ENCODE measurements at places on chromosomes 16 and 17.

- DNase-seq: no peak
Observed at GRCh38 chr16:26768385-26769010, 298.2 kb upstream of the C16orf82 start.

DNA sequence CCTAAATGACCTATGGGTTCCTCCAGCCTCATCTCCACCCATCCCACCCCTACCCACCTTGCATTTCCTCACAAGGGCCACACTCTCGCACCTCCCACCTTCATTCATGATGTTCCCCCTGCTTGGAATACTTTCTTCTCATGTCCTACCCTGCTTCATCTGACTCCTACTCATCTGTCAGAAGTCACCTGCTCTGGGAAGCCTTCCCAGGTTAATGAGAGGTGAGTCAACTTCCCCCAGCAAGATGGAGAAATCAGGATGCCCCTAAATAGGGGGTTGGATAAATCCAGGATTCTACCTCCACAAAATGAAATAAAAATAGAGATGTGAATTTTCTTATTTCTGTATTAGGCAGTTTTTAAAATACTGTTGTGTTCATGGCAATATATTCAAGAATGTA, 51.0 kb upstream of the WSB1 start:
- no peak for DNase-seq

DNA sequence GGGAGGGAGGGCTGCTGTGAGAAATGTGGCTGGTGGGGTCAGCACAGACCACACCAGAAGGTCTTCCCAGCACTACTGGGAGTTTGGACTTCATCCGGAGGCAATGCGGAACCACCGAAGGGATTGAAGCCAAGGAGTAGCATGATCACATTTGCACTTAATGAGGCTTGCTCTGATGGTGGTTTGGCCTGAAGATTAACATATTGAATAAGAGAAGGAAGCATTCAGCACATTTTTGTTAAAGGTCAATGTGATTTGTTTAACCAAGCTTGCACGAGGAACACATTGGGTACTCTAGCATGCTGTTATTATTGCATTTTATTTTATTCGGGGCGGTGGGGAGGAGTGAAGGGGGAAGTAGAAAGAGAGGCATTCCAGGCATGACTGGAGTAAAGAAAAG, 378.6 kb downstream of the UTP18 start:
- DNase-seq: no peak

DNA sequence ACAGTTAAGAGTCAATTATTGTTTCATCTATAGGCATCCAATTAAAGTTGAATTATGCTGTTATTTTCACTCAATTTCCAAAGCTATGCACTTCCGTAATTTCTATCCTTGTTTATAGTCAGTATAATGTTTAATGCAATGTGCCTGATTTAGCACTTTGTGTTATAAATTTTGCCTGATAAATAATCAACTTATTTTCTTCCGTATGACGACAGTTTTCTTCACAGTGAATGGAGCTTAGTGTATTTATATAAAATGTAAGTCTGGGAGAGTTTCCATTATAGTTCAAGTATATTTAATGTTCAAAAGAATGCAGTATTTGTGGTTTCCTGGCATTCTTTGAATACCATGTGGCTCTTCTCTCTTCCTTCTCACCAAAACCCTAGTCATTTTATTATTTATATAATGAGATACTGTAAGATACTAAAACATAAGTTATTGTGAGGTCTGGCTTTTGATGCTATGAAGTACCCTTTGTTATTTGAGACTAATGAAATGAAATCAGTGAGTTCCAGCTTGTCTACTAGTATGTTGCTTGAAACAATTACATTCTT, 240.6 kb downstream of the PRKCA start:
- DNase-seq: no peak

- DNase-seq: peak; percentile 29
Observed at GRCh38 chr17:39231591-39232551, 6.1 kb upstream of the STAC2 start.

GRCh38 chr16:27549464-27549745, 308 bp downstream of the GTF3C1 start:
- DNase-seq: no peak

DNA sequence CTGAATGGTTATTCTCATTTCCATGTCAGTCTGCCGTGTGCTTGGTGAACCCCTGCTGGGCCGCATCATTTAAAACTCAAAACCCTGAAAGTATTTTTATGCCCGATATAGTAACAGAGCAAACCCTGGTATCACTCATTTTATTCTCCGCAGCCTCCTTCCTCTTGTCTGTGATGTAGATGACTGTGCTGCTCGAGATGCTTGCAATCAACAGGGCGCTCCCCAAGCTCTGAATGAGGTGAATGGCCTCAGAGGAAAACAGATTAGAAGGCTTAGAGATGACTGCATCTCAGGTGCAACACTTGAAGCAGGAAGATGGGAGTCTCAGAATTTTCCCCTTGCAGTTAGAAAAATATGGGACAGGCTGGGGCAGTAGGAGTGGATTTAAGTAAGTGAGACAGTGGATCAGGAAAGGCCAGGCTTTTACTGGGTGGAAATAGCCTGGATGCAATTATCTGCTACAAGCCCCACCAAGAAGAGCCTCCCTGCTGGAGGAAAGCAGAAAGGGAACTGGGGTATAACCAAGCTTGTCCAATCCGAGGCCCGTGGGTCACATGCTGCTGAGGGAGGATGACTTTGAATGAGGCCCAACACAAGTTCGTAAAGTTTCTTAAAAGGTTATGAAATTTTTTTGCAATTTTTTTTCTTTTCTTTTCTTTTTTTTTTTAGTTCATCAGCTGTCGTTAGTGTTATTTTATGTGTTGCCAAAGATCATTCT, 166.9 kb downstream of the CDH13 start:
- no peak for DNase-seq

DNA sequence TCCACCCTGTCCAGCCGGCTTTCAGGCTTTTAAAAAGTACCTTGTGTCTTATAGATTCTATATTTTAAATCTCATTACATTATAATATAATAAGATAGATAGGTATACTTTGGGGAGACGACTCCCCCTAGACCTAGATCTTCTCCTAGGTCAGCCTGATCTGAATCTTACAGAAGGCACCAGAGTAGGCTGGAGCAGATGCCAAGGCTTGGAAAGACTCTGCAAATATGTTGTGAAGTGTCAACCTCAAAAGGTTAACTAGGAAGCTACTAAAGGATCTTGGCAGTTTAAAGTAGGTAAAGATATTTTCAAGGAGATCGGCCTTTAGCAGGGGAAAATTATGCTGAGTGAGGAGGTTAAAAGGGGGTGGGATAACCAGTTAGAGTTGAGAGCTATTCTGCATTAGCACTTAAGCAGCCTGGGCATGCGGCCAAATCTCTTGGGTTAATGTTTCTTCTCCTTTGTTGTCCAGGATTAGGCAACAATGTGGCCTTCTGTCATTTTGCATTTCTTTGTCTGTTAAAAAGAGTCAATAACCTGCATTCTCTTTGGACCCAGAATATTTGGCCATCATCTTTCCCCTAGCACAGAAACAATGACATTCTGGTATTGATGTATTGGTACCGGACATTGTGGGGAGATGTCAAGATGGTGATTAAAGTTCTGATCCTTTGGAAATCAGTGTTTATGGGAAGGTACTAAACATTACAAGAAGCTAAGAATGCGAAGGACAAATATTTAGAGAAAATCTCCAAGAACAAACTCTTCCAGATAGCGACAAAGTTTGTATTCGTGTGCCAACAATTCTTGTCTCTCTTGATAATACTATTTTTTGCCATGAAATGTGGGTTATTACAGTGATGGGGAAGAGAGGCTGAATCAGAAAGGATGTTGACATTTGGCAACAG, 51.2 kb upstream of the DHX40 start:
- no peak for DNase-seq

DNA sequence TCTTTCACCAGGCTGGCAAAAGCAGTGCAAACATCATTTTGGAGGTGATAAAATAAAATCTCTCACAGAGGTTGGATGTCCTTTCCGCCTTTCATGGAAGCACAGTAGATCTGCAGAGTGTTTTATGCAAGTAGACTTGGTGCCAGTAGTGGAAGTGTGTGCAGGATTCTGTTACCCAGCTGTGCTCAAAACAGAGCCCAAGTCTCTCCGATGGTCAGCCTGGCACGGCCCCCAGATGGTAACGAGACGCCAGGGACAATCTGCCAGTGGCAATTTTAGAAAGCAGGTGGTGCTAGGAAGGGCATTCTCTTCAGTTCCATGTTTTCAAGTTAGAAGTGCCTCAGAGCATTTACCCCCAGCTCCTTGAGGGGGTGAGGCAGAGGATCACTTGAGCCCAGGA, 1.5 kb upstream of the MTHFSD start:
- DNase-seq: no peak

DNA sequence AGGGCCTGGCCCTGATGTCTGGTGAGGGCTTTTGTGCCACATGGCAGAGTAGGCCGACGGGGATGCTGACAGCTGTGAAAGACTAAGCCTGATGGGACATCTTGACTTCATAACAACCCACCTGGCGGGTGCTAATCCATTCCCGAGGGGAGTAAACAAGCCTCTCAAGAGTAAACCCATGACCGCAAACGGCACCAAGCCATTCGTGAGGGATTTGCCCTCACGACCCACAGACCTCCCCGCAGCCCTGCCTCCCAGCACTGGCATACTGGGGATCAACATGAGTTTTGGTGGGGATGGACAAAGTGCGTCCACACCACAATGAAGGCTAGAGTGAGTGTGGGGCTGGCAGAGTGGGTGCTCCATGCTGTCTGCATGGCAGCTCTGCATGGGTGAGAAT, 11.7 kb downstream of the RNF213 start:
- no peak for DNase-seq

DNA sequence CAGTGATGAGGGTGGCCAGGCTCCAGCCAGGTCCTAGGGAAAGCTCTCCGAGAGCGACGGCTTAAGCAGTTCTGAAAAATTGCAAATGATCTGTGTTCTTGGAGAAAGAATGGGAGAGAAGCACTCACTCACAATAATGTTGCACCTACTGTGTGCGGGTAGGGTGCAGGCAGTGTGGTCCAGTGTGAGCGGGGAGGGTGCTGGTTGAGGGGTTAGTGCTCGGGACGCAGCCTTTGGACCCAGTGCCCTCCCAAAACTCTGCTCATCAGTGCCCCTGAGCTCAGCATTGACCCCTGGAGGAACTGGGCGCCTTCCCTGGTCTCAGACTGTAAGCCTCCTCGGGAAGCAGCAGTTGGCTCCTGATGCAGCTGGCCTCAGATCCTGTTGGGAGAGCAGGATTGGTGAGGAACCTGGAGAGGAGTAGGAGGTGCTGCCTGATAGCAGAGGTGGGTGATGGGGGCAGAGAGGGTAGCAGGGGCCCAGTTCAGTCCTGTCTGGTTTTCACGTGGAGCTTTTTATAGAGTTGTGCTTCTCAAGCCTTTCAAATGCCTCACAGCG, 23.6 kb upstream of the ZNF750 start:
- no peak for DNase-seq

GRCh38 chr17:81740395-81740961, 28.4 kb downstream of the SLC25A10 start:
- no peak for DNase-seq

GRCh38 chr16:1787322-1788094, 4.7 kb downstream of the NUBP2 start:
- DNase-seq: no peak

GRCh38 chr17:50660887-50661345, 26.2 kb downstream of the ABCC3 start:
- no peak for DNase-seq

- no peak for DNase-seq
Observed at GRCh38 chr16:1182950-1183907, 30.3 kb downstream of the CACNA1H start.

DNA sequence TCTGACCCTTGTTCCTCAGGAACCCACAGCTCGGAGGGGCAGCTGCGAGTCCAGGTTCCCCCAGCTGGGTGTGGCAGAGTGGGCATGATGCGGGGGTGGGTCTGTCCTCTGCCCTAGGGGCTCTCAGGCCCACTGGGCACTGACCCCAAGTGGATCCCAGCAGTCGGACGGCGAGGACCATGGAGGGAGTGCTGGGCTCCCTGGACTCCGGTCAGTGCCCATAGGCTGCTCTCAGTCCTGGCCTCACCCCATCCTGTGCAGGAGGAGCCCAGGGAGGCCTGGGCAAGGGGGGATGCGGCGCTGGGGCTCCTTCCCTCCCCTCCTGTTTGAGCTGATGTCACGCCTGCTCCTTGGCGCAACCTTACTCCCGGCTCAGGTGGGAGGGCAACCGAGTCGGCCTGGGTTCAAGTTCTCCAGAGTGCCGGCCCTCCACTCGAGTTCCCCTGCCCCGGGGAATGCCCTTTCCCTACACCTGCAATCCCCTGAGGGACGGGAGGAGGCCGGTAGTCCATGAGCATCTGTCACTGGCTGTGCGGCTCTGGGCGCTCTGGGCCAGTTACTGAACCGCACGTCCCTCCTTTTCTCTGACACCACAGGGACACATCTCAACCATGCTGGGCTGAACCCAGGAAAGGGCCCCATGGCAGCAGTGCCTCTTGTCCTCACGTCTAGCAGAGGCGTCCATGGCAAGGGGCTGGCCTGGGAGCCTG, 52.6 kb upstream of the ACSF3 start:
- no peak for DNase-seq

DNA sequence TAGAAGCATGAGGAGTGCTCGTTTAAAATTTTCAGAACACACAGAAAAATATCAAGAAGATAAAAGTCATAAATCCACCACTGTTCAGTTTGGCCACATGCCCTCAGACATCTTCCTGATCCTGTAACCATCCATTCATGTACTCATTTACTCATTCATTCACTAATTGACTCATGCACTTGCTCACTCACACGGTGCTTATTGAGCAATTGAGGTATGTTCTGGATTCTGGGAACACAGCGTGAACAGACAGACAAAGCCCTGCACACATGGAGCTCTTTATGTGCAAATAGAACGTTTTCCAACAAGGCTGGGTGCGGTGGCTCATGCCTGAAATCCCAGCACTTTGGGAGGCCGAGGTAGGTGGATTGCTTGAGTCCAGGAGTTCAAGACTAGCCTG, 10.2 kb upstream of the NATD1 start:
- no peak for DNase-seq

DNA sequence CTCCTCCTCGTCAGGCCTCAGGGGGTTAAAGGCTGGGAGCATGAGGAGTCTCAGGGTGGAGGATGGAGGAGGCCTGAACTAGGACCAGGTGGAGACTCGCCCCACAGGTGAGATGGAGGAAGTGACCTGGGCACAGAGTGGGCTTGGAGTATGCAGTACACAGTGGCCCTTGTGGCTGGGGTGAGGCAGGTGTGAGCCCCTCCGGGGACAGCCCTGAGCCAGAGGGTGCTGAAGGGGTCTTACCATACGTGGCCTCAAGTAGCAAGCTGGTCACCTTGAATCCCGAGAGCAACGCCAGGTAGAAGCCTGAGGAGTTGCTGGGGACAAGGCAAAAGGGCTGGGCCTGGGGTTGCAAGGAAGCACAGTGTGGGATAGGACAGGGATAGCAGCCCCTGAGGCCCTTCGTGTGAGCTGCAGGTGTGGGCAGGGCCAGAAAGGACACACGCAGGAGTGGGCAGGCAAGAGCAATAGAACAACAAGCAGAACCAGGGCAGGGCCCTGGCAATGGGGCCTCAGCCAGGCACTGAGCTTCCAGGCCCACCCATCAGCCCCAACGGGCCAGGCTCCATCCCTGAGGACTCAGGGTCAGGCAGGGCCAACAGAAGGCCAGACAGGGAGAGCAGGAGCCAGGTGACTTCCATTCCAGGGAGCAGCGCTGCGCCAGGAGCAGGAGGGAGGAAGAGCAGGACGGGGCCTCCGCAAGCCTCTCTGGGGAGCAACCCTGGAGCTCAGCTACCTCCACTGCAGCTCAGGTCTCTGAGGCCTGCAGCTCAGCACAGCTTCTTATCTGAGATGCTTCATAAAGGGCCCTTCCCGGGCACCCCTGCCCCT, 64.2 kb upstream of the TNRC6C start:
- DNase-seq: no peak

- no peak for DNase-seq
Observed at GRCh38 chr17:33277436-33278100, 15.5 kb downstream of the ASIC2 start.
